ENCODE measurements at places on chromosomes 4 and X.

- DNase-seq = no peak
Observed at GRCh38 chr4:7524843-7525242, 90.1 kb upstream of the PSAPL1 start.

DNA sequence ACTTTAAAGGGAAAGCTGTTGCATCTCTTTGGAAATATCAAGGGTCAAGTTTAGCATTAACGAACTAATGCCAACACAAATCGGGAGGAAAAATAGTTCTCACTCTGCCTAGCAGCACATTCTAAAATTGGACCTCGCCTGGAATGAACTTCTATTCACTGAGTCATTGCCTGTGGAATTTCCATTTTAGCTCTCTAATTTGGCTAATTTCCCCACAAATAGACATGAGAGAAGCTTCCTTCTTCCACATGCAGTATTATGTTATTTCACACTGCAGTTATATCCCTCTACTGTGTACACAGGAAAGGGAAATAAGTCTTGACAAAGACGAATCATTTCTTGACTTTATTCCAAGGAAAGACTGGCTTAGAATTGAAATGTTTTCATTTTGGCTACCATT, 9.3 kb downstream of the ZXDA start:
- no peak for DNase-seq

DNA sequence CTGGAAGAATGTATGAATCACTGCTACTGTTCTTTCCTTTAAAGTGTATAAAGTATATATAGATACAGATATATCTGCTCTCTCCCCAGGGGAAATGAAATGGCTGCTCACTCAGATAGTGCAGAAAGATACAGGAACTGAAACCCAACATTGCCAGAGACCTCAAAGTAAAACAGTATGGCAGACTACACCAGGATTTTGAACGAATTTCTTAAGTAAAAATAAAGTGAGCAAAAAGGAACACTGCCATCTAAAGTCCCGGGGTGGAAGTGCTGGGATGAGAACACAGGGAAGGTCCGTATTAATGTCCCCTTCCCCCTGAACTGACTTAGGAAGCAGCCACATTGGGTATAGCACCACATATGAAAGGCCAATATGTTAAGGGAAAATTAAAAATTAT, 93.4 kb downstream of the TMA16 start:
- no peak for DNase-seq

DNA sequence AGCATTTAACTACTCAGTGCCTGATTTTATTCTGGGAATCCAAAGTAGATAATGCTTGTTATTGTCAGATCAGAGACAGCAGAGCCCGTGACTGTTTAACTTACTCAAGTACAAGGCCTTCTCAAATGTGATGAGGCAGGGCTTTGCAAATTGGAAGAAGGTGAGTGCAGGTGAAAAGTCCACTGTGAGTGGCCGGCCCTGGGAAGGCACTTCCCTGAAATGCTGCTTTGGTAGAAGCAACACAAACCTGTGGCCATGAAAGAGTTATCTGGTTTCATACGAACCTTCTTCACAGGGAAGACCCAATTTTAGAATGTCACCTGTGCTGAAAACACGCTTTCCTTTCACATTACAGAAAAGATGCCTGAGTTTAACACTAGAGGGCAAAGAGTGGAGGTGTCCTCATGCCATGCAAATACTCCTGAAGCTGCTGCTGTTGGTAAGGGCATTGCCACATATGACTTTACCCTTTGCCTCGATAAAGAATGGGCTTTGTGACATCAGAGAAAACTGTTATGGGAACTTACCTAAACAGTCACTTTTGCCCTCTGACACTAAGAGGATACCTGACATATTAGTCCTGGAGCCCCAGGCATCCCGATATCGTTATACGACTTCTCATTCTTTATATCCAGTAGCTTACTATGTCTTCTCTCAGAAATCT, 8.0 kb downstream of the PPARGC1A start:
- DNase-seq = no peak

GRCh38 chrX:794311-794710, 163.7 kb downstream of the SHOX start:
- no peak for DNase-seq

All from CD4-positive, alpha-beta T cell treated with Interleukin-15 for 4 hours (primary cell).